ENCODE measurements at places on chromosomes 11 and 22.

- no peak for DNase-seq
Measured at GRCh38 chr22:29580200-29580810, 608 bp downstream of the NIPSNAP1 start.

DNA sequence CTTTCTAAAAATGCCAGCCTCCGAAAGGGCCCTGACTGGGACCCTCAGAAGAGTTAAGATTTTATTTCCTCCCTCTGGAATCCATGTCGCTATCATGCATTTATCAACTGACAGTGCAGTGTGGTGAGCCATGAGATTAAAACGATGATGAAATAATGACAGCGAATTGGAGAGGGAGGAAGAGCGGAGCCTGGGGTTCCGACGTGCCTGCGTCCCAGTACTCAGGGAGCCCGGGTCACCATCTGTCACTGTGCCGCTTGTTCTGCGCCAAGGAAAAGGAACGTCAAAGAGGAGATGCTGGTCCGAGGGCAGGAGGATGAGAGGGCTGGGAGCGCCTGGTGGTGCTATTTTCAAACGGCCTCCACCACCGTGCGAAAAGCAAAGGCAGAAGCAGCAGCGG lies 46.2 kb downstream of the MACROD1 start:
- DNase-seq = no peak

GRCh38 chr11:118503216-118503615 lies 24.1 kb upstream of the TTC36 start:
- no peak for DNase-seq

DNA sequence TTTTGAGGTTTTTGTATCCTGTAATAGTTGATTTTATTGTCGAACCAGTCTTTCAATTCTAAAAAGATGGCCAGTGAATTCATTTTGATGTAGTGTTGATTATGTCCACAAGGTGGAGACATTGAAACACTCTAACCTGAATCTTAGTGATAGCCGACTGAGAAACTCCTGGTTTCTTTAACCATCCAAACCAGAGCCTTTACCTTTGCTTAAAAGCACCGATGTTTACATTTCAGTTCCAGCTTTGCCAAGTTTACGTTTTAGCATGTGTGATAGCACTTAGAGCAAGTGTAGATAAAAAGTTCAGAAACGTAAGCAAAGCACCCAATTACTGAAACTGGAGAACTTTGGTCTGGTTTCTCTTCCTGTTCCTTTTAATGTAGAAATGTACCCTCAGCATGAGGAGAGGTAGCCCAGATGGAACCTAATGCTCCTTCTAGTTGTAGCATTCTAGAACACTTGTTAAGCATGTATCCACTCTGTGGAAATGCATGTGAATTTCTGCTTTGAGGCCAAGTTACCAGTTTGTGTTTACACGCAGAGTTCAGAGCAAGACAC lies 208.6 kb downstream of the DBX1 start:
- no peak for DNase-seq

DNA sequence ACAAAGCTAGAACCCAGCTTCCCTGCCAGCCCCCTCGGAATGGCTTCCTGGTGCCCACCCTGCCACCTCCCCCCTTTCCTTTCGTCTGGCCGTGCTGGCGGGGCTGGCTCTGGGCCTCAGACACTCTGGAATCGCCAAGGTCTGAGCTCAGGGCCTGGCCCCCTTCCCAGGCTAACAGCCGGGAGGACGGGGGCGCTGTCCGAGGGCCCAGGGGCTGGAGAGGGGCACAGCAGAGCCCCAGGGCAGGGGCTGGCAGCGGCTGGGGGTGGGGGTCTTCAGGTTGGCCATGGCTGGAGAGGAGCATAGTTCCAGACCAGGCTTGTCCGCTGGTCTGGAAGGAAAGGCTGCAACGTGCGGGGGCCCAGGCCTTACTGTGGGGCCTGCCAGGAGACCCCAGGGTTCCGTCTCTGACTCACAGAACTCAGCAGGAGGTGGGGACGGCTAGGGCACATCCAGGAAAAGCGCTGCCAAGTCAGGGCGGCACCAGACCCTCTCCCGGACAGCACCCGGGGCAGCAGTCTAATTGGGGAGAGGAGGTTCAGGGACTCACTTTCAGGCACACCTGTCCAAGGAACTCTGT lies 861 bp upstream of the LTBP3 start:
- DNase-seq = no peak

GRCh38 chr22:41530890-41531714 lies 13.2 kb downstream of the POLR3H start:
- no peak for DNase-seq

DNA sequence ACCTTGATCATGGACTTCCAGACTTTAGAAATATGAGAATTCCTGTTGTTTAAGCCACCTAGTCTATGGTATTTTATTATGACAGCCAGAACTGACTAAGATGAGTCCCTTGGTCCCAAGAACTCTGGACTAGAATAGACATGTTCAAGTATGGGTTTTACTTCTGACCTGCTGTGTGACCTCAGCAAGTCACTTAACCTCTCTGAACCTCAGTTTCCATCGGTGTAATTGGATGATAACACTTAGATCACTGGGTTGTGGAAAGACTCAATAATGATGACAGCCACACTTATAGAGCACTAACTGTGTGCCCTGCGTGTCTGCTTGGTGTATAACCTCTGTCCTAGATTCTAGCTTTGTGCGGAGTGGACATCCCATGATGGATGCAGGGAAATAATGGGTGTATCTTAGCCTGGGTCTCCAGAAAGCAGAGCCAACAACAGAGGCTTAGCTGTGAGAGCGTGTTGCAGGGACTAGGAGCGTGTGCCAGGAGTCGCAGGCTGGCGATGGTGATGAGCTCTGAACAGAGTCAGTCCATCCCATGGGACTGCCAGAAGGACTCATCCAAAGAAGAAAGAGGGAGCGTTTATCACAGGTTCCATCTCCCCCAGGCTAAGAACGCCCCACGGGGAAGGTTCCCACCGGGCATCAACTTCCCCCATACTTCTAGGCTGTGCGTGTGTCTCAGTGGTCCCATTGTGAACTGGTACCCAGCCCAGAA lies 93.2 kb upstream of the TP53I11 start:
- no peak for DNase-seq

- no peak for DNase-seq
Measured at GRCh38 chr22:35465109-35465701, 65.3 kb downstream of the MCM5 start.

DNA sequence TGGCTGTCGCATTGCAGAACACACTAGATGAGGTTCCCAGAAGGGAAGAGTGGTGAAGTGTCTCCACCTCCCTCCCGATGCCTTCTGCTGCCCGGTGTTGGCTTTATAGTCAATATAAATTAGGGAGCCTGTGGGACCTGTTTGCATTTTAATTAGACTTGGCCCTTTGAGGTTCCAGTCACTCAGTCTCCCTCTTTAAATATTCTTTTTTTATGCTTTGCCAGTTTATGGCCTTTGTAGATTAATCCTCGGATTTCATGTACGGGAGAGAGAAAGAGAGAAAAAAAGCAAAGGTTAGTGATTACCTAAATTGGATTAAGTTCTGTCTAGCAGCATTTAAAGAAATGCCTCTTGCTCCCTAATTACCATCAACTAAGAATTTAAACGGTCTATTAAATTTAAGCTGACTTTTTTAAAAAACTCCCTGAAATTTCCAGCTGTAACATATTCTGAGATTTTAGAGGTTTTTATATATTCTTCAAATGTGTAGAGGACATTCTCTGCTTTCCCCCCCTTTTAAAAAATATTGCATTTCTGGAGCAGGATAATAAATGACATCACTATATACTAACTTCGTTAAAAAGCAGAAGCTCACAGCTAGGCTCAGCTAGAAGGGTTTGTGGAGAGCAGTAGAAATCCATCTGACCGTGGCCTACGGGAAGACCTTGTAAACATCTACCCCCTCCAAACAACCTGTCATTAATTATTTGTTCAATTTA lies 84.4 kb downstream of the PRR5L start:
- no peak for DNase-seq

DNA sequence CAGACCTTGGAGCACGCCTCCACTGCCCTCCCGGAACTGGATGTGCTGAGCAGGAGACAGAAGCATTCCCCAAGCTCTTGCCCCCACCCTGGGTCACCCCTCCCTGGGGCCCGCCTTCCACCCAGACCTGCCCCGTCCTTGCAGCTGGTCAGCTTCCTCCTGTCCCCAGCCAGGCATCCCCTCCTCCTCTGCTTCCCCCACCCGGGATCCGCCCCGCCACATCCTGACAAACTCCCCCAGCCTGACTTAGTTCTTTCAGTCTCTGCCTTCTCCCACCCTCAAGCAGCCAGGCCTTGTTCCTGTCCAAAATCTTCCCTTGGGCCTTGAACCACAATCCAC lies 1.1 kb upstream of the PLXNB2 start:
- DNase-seq = no peak

DNA sequence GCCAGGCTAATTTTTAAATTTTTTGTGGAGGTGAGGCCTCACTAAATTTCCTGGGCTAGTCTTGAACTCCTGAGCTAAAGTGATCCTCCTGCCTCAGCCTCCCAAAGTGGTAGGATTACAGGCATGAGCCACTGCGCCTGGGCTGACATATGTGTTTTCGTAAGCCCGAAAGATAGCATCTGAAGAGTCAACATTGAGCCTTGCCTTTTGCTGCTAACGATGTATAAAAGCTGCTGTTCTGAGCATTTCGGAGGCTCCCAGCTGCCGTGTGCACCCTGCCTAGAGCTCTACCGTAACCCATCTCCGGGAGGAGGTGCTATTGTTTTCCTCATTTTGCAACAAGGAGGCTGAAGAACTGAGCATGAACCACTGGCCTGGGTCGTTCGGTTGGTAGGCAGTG lies 18.1 kb upstream of the PPP6R3 start:
- no peak for DNase-seq
